ENCODE measurements at places on chromosomes 1 and 21.

DNA sequence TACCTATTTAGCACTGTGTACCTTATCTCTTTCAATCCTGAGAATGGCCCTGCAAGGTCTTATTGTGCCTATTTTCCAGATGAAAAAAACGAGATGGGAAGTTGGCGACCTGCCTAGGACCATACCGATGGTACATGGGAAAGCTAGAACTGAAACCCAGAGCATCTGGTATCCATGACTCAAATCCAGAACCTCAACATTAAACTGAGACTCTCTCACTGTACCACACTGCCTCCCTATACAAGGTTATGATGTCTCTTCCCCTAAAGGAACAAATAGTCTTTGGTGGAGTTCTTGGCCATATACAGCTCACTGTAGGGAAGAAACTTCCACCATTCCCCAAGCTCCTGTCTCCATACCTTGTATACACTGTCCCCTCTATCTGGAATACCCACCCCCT is 110.7 kb downstream of the TNR start:
- no peak for DNase-seq

- no peak for DNase-seq
Measured at GRCh38 chr21:26432410-26432809, 140.7 kb downstream of the CYYR1 start.

DNA sequence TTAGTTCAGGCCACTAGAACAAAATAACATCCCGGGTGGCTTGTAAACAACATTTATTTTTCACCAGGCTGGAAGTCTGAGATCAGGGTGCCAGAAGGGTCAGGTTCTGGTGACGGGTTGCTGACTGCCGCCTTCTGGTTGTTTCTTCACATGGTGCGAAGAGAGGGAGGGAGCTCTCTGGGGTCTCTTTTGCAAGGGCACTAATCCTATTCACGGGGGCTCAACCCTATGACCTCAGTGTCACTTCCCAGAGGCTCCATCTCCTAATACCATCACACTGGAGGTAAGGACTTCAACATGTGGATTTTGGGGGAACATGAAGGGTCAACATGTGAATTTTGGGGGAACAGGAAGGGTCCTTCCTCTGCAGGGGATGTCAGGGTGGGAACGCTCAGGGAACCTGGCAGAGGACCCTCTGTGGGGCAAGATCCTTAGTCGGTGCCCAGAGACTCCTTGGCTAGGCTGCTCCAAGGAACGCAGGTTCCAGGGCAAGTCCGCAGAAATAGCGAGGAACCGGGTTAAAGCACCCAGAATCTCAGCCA is 8.7 kb upstream of the C2CD2 start:
- no peak for DNase-seq

GRCh38 chr1:25616987-25617624 is 515 bp downstream of the MAN1C1 start:
- no peak for DNase-seq

DNA sequence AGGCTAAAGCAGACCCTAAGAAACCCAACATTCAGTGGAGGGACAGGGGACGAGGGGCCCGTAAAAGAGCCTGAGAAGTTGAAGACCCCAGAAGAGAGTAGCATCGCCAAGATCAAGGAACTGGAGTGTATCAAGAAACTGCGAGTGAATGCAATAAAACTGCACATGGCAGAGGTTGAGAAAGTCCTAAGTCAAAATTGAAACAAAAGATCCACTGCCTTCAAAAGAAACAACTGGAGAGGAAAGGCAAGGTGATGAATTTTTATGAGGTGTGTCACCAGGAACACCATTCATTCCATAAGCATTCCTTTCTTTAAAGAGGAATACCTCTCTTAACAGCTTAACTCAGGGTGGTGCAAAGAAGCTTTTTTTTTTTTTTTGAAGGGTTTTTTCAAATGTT is 38.3 kb upstream of the ADORA3 start:
- DNase-seq = peak; percentile 14

- peak; percentile 78 for DNase-seq
Measured at GRCh38 chr1:186985889-186986491, 157.2 kb downstream of the PLA2G4A start.

DNA sequence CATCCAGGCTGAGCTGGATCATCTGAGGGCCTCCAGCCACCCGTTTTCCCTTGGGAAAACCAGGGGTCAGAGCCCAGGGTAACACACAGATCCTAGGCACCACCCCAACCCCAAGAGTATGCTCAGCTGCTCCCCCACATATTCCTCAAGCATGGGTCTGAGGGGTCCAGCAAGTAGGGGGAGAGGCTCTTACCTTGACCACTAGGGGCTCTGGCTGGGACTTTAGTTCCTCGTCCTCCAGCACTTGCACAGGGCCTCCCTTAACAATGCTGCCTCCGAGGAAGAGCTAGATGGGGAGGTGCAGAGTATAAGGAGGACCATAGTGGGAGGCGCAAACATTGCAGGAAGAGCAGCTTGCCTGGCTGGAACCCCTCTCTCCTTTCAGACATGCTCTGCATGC is 7.5 kb downstream of the SELENBP1 start:
- no peak for DNase-seq

DNA sequence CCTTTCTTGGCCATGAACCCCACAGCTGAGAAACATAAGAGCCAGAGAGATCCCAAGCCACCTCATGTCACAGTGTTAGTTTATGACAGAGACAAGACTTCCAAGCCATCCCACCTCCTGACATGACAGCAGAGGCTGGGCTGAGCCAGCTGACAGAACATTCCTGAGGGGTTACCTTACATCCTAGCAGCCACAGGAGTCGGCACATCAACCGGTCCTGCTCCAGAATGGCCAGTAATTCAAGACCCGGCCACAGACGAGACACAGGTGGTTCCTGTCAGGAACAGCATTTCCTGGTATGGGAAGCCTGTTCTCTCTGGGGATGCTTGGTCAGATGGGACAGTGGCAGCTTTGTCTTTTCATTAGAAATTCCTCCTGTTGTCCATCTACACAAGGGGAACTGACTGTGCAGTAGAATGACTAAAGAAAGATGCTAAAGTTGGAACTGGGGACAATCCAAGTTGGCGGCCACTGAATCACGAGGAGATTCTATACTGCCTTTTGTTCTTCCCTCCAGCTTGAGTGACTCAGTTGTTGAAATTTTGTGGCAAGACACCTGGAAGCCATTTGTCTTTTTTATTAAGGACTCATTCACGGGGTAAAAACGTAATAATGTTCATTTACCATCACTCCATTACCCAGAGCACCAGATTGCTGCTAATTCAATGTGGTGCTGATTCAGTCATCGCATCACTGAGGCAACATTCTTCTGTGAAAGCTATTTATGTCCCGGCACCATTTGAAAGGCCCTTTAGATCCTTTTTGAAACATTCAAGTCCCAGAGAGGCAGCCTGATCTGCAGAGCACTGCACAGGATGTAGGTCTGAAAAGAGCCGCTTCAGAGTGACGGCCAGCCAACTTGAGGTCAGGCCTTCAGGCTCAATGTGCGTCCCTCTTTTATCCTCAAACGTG is 37.2 kb upstream of the NPL start:
- no peak for DNase-seq

DNA sequence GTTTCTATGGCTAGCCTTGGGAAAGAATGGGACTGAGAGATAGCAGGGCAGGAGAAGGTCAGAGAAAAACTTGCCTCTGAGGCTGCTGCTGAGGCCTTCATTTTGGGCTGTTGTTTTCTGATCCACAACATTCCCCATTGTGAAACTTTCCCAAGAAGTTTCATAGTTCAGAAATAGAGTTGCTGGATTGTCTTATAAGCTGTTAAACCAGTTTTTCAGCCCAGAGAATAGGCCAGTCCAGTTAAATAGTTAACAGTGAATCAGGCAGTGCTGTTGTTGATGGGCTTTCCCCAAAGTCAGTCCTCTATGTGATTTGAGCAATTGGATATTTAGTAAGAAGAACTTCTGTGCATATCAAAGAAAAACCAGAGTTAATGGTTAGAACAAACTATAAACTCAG is 77.0 kb downstream of the C21orf91 start:
- DNase-seq = no peak

All from T47D (cell line).